ENCODE measurements at places on chromosomes 11 and 22. TPM values are rescaled to one million over a fixed set of nuclear protein-coding genes. Genes with fewer than 3 reads are reported as not detected.

DNA sequence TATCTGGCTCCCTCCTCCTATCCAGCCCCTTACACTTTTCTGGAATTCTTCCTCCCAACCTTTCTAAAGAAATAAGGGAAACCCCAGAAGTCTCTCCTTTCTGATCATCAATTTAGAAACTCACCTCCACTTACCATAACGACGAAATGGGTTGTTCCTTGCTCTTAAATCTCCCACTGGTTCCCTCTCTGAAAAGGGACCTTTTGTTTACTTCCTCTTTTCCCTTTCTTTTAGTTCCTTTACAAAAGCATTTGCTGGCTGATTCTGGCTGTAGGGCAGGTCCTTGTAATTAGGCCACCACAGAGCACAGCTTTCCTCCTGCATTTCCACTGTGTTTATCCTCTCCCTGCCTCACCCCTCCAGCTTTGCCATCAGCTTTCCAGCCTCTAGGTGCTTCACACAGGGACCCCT, 12.0 kb downstream of the JAML start:
- DNase-seq: no peak

- DNase-seq: no peak
Observed at GRCh38 chr11:10414181-10414580, 40.9 kb upstream of the AMPD3 start.

DNA sequence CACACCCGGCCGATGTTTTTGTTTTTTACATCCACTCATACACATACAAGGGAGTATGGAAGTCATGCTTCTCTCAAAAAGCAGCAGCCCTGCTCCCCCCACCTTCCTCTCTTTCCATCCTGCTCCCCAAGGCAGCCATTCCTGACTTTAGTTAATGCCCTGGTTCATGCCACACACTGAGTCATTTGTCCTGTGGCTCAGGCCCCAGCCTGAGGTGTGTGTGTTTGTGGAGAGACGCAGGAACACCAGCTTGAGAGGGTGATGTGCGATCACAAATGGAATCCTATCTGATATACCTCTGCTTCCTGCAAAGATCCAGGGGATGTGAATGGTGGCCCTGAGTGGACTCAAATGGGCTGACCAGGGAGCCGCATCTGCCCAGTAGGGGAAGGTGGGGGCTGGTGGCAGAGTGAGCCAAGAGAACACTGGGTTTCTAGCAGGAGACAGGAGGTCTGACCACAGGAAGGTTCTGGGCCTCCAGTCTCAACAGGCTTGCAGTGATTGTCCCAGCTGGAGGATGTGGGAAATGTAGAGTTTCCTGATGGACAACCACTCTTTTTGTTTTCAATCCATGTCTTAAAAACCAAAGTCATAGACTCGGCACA, 86.7 kb downstream of the OSBP2 start:
- no peak for DNase-seq

DNA sequence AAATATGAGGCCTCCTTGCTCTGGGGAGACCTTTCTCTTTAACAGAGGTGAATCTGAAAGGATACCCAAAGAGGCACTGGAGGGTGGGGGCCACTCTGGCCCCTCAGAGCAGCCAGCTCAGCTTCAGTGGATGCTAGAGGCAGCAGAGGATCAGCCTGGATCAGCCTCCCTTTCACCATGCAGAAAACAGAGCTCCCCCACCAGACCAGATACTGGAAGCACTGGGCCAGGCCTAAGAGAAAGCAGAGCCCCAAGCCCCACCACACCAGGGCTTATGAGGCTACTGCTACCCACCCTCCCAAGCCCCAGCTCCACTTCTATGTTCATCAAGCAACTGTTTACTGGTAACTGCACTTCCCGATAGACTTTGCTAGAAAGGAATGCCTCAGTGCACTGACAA, 4.0 kb upstream of the SLC43A3 start:
- DNase-seq: no peak

The FOSL1 gene
- polyA plus RNA-seq: 0.15 TPM

The POU2AF2 gene
- 0.49 TPM for polyA plus RNA-seq

The OMP gene
- polyA plus RNA-seq: 1.1 TPM
